CD4-positive, alpha-beta T cell treated with Interleukin-17A for 4 hours (primary cell): ENCODE measurements at places on chromosomes 1 and 21.

DNA sequence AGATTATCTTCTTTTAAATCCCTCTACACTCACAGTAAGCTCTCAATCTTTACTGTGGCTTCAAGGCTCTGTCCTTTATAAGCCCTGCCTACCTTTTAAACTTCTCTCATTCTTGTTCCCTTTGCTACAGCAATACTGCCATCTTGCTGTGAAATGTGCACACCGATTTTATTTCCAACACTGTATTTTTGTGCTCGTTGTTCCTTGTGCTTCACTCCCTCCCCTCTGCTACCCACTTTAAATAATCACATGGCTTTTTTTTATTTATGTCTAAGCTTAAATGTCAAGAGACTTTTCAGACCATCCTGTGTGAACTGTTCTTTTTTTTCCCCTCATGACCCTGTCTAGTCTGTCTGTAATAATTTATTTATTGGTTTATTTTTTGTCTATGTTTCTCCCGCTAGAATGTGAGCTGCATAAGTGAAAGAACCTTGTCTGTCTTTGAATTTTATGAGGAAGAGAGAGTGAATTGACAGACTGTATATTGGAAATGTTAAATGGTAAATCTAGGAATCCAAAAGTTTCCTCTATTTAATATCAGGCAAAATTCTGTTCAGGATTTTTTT, 45.7 kb downstream of the ABCD3 start:
- peak; percentile 6 for DNase-seq

DNA sequence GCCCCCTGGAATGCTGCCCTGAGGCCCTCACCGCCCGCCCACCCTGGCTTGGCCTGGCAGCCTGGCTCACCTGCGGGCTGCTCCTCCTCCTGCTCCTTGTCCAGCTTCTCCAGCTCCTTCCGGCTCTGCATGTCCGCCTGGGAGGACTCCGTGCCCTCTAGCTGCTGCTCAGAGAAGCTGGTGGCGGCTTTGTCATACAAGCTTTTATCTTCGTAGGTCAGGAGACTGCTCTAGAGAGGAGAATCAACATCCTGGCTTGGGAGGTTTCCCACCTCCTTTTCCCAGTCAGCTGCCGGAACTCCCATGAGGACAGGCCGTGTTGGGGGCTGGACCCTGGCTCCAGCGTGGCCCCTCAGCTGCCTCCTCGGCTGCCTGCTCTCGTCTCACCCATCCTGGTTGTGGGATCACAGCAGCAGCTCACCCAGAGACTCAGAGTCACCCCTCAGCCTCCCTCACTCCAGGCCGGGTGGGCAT, 36.6 kb upstream of the TMEM52 start:
- no peak for DNase-seq

GRCh38 chr1:29387210-29387609, 150.9 kb downstream of the PTPRU start:
- DNase-seq, result no peak

DNA sequence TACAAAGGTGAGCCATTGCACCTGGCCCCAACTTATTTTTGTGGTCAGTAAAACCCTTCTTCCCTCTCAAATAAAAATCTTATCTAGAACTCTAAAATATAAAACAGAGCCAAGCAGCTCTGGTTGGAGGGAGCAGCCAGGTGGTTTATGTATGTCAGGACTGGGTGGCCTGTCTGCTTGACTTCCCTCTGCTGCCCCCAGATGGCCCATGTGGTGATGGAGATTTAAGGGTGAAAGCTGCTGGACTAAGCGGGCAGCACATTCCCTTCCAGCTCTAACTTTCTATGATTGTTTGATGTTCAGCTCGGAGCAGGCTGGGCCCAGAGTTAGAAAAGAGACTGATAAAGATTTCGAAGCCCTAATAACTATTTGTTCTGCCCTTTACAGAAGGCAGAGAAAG, 11.9 kb upstream of the PAQR6 start:
- no peak for DNase-seq

DNA sequence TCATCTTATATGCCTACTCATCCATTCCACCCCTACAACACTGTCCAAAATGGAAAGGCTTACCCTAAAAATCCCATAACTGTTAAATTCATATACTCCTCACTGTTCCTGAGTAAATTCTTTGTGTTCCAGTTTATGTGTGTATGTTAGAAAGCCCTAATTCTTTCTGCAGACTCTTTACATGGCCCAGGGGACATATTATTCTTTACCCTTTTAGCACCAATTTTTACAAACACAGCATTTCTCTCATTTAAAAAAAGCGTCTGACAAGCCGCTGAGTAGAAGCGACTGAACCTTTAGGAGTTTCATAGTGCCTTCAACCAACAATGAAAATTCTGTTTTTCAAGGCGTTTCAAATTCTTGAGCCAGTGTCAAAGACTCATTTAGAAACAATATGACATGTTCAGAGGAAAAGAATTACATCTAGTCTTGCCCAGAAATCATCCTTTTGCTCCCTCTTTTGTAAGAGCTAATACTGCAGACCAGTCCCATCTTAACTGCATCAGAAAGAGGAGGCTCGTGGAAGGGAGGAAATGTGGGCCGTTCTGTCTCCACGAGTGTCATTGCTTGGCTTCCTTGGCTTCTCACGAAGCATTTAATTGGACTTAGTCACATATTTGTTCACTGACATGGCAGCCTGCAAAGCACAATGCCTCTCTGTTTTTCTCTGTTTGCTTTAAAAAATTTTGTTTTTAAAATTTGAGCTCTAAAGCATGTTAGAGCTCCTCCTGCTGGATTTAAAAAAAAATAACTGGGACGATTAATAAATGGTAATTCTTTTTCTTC, 21.3 kb upstream of the C1orf105 start:
- peak; percentile 63 for DNase-seq

- DNase-seq, result no peak
These were observed 108.1 kb upstream of the MAGI3 start for GRCh38 chr1:113282008-113282892.

DNA sequence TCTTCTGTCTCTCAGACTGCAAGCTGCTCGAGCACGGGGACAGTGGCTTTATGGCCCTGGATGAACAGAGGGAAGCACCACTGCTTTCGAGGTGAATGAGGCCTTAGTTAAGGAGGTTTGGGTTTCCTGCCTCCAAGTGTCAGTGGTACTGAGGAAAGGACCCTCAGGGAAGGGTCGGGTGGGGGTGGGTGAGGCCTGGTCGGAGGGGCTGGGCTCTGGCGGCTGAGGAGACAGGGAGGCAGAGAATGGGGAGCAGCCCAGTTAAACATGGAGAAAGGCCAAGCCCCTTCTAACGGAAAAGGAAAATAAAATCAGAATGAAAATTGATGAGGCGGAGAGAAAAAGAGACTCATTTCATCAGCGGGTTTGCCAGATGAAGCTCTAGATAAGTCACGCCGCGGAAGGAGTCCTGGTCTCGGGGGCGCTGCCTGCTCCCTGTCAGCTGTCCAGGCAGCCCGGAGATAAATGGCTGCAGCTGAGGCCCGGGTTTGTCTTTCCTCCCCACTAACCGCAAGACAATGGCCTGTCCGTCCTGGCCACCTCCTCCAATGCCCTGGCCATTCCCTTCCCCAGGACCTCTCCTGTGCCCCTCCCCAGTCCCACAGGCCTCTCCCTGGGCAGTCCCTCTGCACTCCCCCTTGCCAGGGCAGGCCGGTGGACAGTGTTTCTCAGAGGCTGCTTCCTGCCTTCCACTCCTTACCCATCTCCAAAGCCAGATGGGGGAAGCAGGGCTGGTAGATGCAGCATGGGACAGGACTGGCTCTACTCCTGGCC, 55.2 kb downstream of the LRRN2 start:
- no peak for DNase-seq

DNA sequence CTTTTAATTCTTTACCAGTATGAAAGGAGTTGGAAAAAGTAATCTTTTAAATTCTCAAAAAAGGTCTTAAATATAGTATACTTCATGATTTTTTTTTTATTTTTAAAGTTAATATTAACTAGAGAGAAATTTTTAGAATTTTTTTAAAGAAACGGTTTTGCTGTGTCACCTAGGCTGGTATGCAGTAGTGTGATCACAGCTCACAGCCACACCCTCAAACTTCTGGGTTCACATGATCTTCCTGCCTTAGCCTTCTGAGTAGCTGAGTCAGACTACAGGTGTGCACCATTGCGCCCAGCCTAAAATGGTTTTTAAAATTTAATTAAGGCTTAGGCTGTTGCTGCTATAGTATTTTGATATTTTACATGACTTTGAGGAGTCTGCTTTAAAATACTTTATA, 52.4 kb downstream of the TLCD4 start:
- DNase-seq, result no peak

GRCh38 chr1:55512466-55512865, 297.3 kb upstream of the USP24 start:
- no peak for DNase-seq

GRCh38 chr21:40689217-40689616, 157.7 kb downstream of the DSCAM start:
- no peak for DNase-seq

- no peak for DNase-seq
These were observed 3.5 kb upstream of the GNG12 start for GRCh38 chr1:67836769-67837168.

DNA sequence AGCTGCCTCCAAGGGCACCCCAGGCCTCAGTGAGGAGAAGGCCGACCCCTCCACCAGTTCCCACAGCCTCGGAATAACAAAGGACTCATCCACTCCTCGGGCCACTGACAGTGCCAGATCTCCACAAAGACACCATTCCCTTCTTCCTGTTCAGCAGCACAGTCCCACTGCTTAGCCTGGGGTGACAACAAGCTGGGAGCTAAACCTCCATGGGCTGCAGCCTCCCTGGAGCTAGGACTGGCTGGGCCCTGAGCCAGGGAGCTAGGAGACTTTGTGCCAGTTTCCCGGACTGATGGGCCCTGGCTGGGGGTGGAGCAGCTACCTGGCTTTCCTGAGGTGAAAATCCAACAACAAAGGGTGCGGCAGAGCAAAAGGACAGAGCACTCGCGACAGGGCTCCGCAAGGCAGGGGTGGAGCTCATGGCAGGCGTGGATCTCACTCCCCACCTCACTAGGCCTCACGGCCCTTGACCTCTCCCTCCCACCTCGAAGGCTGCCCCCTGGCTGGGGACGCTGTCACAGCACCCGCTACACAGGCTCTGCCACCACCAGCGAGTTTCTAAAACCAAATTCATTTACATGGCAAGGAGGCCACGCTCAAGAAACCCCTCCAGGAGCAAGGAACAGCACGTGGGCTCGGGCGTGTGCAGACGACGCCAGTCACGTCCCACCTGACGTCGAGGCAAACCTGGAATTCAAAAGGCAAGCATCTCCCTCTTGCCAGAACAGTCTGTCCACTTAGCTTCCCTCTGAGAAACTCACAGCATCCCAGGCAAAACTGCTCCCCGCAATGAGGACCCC, 13.8 kb downstream of the SLC35E2B start:
- DNase-seq, result peak; percentile 65

DNA sequence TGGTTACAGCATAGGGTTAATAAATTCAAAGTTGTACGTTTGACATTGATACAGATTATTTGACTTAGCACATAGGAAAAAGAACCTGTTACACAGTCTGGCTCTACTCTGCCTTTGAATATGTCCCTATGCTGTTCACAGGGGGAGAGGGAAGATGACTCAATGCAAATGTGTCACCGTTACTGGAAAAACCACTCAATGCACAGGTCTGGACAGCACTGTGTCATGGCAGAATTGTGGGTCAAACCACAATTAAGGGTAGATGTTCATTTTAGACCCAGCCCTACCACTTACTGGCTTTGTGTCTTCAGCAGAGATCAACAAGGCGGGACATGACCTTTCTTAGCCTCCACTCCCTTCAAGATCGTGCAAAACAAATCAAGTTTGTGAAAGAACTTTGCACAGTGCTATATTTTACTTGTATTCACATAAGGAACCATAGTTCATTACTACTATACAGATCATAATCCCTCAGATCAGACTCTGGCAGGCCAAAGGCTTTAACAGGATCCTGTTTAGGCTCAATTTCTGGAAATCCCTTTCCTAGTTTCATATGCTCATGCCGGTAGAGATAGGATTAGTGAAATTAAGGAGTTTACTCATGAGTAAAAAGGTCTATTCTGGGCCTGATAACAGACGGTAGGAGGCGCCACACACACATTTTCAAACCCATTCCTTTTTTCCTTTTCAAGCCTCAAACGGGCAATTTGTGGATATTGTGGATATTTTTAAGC, 22.1 kb downstream of the EIF2D start:
- DNase-seq, result peak; percentile 65

DNA sequence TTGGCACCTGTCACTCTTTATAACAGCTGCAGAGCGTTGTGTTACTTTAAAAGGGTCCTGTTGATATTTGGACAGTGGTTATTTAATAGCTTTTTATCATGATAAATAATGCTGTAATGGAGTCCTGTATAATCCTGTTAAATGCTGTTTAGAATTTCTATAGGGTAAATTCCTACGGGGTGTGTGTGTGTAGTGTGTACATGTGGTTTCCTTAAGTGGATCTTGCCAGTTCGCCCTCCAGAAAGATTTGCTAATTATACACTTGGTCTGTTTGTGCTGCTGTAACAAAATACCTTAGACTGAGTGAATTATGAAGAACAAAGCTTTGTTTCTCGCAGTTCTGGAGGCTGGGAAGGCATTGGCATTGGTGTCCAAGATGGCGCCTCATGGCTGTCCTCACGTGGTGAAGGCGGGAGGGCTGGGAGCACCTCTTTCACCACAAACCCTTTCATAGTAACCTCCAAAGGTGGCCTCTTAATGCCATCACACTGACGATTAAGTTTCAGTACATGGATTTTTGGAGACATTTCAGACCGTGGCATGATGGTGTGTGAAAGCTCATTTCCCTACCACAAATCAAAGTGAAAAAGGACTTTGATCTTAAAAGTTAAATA, 11.2 kb downstream of the PRMT2 start:
- DNase-seq, result no peak

GRCh38 chr1:205335692-205336091, 14.1 kb upstream of the NUAK2 start:
- peak; percentile 90 for DNase-seq

- no peak for DNase-seq
These were observed 71.3 kb upstream of the DNAJC6 start for GRCh38 chr1:65238010-65238409.

DNA sequence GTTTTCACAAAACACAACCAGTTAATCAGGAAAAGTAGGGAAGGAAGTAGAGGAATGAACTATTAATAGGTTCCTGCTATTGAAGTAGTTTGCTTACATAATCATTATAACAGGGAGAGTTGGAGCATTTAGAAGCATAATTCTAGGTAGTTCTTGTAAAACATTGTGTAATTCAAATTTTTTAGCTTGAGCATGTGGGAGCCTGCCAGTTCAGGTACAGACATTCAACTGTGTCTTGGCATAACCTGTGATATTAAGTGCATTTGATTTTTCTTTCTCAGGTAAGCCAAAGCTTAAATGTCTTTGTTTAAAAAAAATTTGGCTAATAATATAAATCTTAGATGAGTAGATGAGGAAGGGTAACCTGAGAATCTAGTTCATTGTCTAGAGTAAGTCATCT, 3.4 kb downstream of the YTHDF2 start:
- no peak for DNase-seq

GRCh38 chr1:205492201-205492667, 12.2 kb upstream of the CDK18 start:
- no peak for DNase-seq

- DNase-seq, result no peak
These were observed 8.7 kb downstream of the PINK1 start for GRCh38 chr1:20641975-20642374.

GRCh38 chr21:33684068-33684467, 41.8 kb downstream of the ITSN1 start:
- DNase-seq, result no peak

GRCh38 chr1:111709986-111710385, 29.2 kb downstream of the INKA2 start:
- DNase-seq, result no peak

GRCh38 chr1:19728413-19729145, 63.9 kb downstream of the HTR6 start:
- DNase-seq, result no peak

- no peak for DNase-seq
These were observed 166.5 kb downstream of the TPR start for GRCh38 chr1:186208405-186209129.
